Endothelial cell of umbilical vein (primary cell): ENCODE measurements at places on chromosomes 11 and 22. TPM values are rescaled to one million over a fixed set of nuclear protein-coding genes. Genes with fewer than 3 reads are reported as not detected.

The SCN4B gene
- 0.05 and 0.06 TPM in 2 replicates for polyA plus RNA-seq

The HBG2 gene
- 1.2 TPM in 1 of 2 replicates, not detected in the other for polyA plus RNA-seq

The ANO9 gene
- 0.23 and 0.32 TPM in 2 replicates for polyA plus RNA-seq

The ZDHHC24 gene
- 21.1 and 27.6 TPM in 2 replicates for polyA plus RNA-seq

The HEPHL1 gene
- not detected in 2 replicates for polyA plus RNA-seq

The ANO3 gene
- polyA plus RNA-seq = not detected in 2 replicates

DNA sequence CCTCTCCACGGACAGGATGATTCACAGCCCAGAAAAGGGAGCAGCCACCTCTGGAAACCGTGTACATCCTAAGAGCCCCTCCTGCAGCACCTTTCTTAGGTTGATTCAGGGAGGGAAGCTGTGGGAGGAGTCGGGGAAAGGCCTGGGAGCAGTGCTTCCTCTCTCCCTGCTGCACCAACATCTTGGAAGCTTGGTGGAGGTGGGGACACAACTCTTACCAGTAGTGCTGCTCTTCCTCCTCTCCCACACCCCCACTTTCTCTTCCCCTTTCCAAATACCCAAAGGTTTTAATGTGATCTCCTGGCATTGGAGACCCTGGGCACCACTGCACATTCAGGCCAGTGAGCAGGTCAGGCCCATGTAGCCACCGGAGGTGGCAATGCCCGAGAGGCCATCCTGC lies 46.4 kb upstream of the HORMAD2 start:
- no peaks in the 10 kb centered on the region for H3K27me3 ChIP-seq
- no peaks in the 10 kb centered on the region for H3K36me3 ChIP-seq
- peaks cover 8% of the 10 kb centered on the region for H3K4me1 ChIP-seq
- DNase-seq = no peak
- H3K27ac ChIP-seq = no peak overlapping the region
- no peak overlapping the region for H3K4me3 ChIP-seq

GRCh38 chr11:45155058-45155551 lies 8.7 kb downstream of the PRDM11 start:
- H3K27me3 ChIP-seq = no peaks in the 10 kb centered on the region
- no peak overlapping the region for H3K4me3 ChIP-seq
- H3K36me3 ChIP-seq = no peaks in the 10 kb centered on the region
- DNase-seq = no peak
- no peak overlapping the region for H3K27ac ChIP-seq

- H3K4me3 ChIP-seq = no peak overlapping the region
- no peak for DNase-seq
- H3K27me3 ChIP-seq = no peaks in the 10 kb centered on the region
- H3K4me1 ChIP-seq = peaks cover 71% of the 10 kb centered on the region
- peaks cover 32% of the 10 kb centered on the region for H3K36me3 ChIP-seq
Observed at GRCh38 chr11:124751391-124751740, 689 bp downstream of the VSIG2 start.

DNA sequence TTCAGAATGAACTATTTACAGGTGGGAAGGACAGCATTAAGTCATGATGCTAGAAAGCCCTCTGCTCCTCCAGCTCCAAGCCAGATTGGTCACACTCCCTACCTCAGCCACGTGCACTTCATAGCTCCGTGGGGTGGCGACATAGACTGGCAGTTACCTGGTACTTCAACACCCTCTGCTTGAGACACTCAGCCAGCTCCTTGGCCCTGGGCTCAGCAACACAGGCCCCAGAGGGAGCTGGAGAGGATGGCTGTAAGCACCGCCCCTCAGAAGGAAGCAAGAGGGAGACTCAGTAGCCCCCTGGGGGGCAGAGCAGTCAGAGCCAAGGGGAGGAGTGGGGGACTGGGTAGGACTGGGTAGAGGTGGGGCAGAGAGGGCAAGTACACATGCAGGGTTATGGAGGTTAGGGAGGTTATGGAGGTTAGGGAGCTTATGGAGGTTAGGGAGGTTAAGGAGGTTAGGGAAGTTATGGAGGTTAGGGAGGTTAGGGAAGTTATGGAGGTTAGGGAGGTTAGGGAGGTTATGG lies 102.1 kb upstream of the BID start:
- H3K27ac ChIP-seq = no peak overlapping the region
- H3K36me3 ChIP-seq = peaks cover 3% of the 10 kb centered on the region
- H3K27me3 ChIP-seq = no peaks in the 10 kb centered on the region
- H3K4me3 ChIP-seq = no peak overlapping the region
- DNase-seq = no peak
- no peaks in the 10 kb centered on the region for H3K4me1 ChIP-seq

GRCh38 chr11:70694371-70694770 lies 296.0 kb downstream of the CTTN start:
- H3K4me3 ChIP-seq = no peak overlapping the region
- DNase-seq = no peak
- no peaks in the 10 kb centered on the region for H3K27me3 ChIP-seq
- no peaks in the 10 kb centered on the region for H3K36me3 ChIP-seq
- H3K4me1 ChIP-seq = no peaks in the 10 kb centered on the region

DNA sequence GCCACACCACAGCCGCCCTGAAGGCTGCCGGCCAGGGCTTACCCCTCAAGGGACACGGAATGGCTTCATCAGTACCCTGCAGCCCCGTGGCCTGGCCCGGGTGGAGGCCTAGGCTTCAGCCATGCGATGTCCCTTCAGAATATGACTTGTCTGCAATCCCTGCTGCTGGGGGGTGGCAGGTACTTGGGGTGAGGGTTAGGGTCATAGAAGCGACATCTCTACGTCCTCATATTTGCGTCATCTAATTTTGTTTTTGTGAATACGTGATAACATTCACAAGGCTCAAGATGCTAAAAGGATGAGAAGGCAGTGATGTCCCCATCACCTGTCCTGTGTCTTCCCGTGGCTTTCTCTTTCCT lies 6.4 kb downstream of the CCND1 start:
- H3K27ac ChIP-seq = no peak overlapping the region
- no peak overlapping the region for H3K4me3 ChIP-seq
- H3K4me1 ChIP-seq = peaks cover 13% of the 10 kb centered on the region
- no peak for DNase-seq

GRCh38 chr11:64165842-64166635 lies at the start of gene MACROD1:
MACROD1 (minus strand) TSS chr11:64166113; CDS start chr11:64165994, 119 bp downstream.
- no peaks in the 10 kb centered on the region for H3K27me3 ChIP-seq
- peak; percentile 84 for DNase-seq
- peak within 1 kb of the TSS; percentile 1 for H3K27ac ChIP-seq
- H3K4me1 ChIP-seq = peaks cover 7% of the 10 kb centered on the region
- H3K4me3 ChIP-seq = peak within 1 kb of the TSS; percentile 50

DNA sequence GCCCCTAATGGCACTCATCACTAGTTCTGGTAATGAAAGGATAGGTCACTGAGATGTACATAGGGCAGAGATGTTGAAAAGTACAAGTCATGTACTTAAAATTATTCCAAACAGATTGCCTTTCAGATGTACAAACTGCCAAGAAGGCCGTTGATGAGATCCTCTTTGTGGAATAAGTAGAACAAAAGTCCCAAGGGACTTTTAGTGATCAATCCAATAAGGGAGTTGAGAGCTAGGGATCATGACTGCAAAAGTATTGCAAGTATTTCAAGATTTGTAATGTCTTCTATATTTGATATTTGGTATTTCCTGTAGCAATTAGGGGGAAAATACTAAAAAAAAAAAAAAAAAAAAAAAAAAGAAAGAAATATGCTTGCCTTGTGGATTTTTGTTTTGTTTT lies 82.2 kb downstream of the ATG16L2 start:
- no peaks in the 10 kb centered on the region for H3K4me1 ChIP-seq
- H3K4me3 ChIP-seq = no peak overlapping the region
- H3K27ac ChIP-seq = no peak overlapping the region

GRCh38 chr22:45677063-45677462 lies 5.4 kb downstream of the ATXN10 start:
- no peaks in the 10 kb centered on the region for H3K27me3 ChIP-seq
- H3K36me3 ChIP-seq = no peaks in the 10 kb centered on the region
- H3K27ac ChIP-seq = no peak overlapping the region
- H3K4me3 ChIP-seq = no peak overlapping the region
- DNase-seq = no peak

GRCh38 chr11:123475469-123475868 lies 45.4 kb downstream of the GRAMD1B start:
- H3K36me3 ChIP-seq = no peaks in the 10 kb centered on the region
- peak; percentile 50 for DNase-seq
- peaks cover 27% of the 10 kb centered on the region for H3K4me1 ChIP-seq

DNA sequence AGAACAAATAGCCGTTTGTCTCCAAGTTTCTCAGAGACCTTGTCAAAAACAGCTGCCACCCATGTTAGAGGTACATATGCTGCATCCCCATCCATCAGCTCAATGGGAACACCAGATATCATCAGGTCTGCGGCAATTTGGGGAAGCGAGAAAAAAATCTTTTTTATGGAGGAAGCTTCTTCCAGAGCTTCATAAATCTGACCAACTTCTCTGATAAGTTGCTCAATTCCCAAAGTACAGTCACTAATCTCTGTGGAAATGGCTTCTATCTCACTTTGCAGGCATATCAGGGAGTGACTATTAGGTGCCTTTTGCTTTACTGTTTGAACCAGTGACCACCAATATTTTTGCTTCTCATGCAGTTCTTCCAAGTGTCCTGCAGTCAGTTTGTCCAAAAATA lies 34.3 kb upstream of the MRPL17 start:
- peaks cover 3% of the 10 kb centered on the region for H3K27me3 ChIP-seq
- no peak overlapping the region for H3K27ac ChIP-seq
- peaks cover 6% of the 10 kb centered on the region for H3K4me1 ChIP-seq
- no peak for DNase-seq
- no peak overlapping the region for H3K4me3 ChIP-seq

GRCh38 chr11:9626496-9627394 lies 37.1 kb upstream of the SWAP70 start:
- peak; percentile 96 for DNase-seq
- no peaks in the 10 kb centered on the region for H3K36me3 ChIP-seq
- no peaks in the 10 kb centered on the region for H3K27me3 ChIP-seq
- H3K4me3 ChIP-seq = peak overlapping the region; percentile 19
- peaks cover 33% of the 10 kb centered on the region for H3K4me1 ChIP-seq

DNA sequence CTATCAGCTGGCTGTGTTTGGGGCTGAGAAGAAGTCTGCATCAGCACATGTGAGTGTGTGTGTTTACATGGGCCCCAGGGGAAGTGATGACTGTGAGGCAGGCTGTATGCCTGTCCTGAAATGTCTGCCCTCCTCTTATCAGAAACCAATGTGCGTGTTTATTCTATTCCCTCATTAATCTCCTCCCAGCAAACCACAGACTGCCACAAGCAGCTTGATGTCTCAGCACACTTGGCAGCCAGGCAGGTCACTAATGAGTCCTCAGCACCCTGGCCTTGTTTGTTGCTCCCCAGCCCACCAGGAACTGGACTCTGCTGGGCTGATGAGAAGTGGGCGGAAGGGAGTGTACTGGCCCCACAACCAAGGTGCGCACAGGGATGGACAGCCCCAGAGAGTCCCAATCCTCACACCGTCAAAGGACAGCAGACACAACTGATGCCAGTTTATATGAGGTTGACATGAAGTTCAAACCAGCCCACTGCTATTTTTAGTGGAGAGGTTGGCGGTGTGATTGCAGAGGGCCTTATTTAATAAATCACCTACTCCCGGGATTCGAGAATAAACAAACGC lies 225.8 kb downstream of the ETS1 start:
- H3K27ac ChIP-seq = no peak overlapping the region
- peak; percentile 87 for DNase-seq
- H3K27me3 ChIP-seq = no peaks in the 10 kb centered on the region
- H3K4me1 ChIP-seq = peaks cover 3% of the 10 kb centered on the region
- H3K36me3 ChIP-seq = no peaks in the 10 kb centered on the region
